ENCODE measurements at places on chromosomes 5 and 9.

- DNase-seq = no peak
Observed at GRCh38 chr9:68678430-68678829, 26.6 kb upstream of the PIP5K1B start.

GRCh38 chr9:88508326-88508725 is 26.7 kb upstream of the NXNL2 start:
- no peak for DNase-seq

GRCh38 chr9:131335368-131335755 is 45.8 kb downstream of the PLPP7 start:
- no peak for DNase-seq

GRCh38 chr5:108728566-108729241 is 19.0 kb upstream of the FER start:
- peak; percentile 30 for DNase-seq

- no peak for DNase-seq
Observed at GRCh38 chr5:72561148-72561972, 54.1 kb upstream of the ZNF366 start.

GRCh38 chr9:26244661-26245451 is 566.6 kb upstream of the TUSC1 start:
- DNase-seq = no peak

DNA sequence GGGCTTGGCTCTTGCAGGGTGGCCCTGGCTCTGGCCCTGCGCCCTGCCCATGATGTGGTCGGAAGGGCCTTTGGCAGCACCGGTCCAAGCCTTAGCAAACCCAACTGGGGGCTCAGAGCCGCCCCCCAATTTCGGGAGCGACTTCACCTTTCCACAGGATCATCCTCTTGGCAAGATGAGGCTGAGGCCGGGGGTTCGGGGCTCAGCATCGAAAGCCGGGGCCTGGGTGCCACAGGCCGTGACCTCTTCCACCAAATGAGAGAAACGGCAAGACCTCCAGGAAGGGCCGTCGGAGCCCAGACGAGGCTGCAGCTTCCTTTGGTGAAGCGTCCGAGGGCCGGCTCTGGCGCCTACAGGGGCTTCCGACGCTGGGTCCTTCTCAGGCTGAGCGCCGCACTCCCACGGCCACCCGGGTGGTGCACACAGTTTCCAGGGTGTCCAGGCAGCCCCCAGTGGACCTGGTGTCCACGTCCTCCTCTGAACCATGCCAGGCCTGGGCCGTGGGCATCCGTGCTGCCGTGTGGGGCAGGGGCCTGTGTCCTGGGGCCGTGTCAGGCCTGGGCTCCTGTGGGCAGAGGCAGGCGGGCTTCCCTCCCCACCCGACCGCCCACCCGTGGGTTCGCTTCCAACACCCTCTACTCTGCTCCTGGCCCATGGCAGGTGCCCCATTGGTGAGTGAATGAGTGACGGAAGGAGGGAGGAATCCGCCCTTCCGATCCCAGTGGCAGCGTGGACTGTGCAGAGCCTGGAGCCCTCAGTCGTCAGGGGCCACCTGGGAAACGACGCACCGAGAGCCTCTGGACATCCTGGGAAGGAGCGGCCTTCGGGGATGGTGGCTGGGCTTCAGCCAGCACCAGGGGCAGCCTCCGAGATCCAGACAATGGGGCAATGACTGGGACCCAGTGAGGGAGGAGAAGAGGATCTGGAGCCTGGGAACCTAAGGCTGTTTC is 5.2 kb upstream of the AGPAT2 start:
- DNase-seq = no peak

- DNase-seq = no peak
Observed at GRCh38 chr5:32707418-32707997, 3.6 kb upstream of the NPR3 start.

DNA sequence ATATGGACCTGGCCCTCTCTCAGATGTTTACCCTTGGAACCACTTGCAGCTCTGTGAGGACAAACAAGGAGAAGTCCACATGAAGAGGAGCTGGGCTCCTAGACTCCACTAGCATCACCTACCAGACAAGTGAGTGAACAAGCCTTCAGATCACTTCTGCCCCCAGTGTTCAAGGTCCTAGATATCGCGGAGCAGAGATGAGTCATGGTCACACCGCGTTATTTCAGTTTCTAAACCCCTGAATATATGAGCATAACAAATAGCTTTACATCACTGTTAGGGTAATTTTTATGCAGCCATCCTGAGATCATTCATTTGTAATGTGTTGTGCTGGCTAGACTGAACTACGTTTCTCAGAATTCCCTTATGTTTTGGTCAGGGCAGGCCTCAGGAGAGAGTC is 77.0 kb upstream of the DAP start:
- DNase-seq = no peak

- no peak for DNase-seq
Observed at GRCh38 chr9:91143642-91144041, 218.1 kb downstream of the AUH start.

GRCh38 chr5:176734756-176735342 is 75.5 kb upstream of the UNC5A start:
- DNase-seq = no peak

GRCh38 chr5:116658141-116658540 is 83.5 kb upstream of the SEMA6A start:
- DNase-seq = no peak

- DNase-seq = peak; percentile 30
Observed at GRCh38 chr5:43017428-43017815, 22.7 kb downstream of the ANXA2R start.

DNA sequence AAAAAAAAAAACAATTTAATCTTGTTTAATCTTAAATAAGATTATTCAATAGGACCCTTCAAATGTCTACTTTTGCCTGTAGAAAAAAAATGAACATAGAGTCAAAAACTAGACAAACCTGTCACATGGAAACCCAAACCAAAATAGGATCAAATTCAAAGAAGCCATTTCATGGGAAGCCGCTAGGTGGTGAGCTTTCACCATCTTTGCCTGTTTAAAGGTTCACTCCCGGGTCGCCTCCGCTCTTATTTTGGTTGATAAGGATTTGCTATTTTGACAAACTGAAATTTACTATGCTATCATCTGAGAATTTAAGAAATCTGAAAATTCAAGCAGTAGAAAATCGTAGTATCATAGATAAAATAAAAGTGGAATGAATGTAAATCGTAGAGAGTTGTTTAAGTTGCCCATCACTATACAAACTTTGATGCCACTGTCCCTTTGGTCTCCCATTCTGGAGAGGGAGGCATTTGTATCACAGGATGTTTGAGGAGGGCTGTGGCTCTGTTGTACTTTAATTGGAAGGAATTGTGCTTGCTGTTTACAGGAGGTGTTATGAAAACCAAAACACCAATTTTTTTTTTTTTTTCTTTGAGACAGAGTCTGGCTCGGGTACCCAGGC is 43.5 kb upstream of the DNAH5 start:
- peak; percentile 5 for DNase-seq

DNA sequence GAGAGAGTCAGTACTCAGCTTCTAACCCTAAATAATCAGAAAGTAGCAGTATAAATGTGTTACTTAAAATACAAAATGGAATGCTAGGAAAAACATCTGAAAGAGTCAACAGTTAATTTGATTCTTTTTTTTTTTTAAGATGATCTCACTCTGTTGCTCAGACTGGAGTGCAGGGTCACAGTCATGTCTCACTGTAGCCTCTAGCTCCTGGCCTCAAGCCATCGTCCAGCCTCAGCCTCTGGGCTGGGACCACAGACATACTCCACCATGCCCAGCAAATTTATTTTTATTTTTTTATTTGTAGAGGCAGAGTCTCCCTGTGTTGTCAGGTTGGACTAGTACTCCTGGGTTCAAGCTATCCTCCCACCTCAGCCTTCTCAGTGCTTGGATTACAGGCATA is 424.9 kb downstream of the IRX2 start:
- DNase-seq = no peak

- peak; percentile 100 for DNase-seq
Observed at GRCh38 chr9:79571309-79572031, at the start of gene TLE4. Gene TLE4 (plus strand): TSS chr9:79571965. CDS start chr9:79572791, 826 bp downstream.

- peak; percentile 58 for DNase-seq
Observed at GRCh38 chr5:132102101-132102701, 28.6 kb downstream of the CSF2 start.

GRCh38 chr5:77852514-77853352 is 76.6 kb upstream of the TBCA start:
- peak; percentile 14 for DNase-seq

DNA sequence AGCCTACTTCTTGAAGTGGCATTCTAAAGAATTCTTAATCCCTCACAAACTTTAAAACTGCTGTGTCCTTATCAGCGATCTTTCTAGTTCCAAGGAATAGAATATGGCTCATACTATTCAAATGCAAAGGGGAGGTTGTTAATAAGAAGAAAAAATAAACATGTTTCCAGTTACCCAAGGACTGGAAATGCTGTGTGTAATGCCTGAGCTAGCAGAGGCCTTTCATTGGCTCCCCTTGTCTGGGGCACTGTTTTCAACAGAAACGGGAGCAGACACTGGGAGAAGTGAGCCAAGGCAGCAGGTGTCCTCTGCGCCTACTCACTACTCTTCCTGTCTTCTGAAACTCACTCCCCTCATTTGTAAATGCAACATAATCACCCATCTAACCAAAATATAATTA is 253.0 kb downstream of the MARCHF11 start:
- no peak for DNase-seq

DNA sequence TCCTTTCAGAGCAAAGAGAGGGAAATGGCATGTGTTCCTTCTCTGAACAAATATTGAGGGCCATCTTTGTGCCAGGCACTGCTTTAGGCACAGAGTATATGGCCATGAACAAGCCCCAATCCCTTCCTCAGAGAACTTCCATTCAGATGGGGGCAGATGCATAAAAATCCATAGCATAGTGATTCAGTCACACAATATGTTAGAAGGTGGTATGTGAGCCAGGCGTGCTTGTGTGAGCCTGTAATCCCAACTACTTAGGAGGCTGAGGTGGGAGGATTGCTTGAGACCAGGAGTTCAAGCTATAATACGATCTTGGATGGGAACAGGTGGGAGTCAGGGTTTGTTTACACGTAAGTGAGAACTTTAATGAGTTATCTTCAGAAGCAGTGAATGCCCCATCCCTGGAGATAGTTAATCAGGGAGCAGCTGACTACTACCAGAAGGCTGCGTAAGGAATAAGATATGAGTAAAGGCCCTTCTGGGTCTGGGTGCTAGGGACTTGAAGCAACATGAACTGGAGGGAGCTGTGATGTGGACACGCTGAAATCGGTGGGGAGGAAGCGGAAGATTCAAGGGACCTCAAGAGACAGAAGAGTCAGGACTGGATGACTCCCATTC is 27.1 kb downstream of the NANS start:
- no peak for DNase-seq

- no peak for DNase-seq
Observed at GRCh38 chr5:42157215-42157614, 232.1 kb downstream of the FBXO4 start.

- DNase-seq = no peak
Observed at GRCh38 chr5:65126542-65127069, 355.1 kb downstream of the ADAMTS6 start.

DNA sequence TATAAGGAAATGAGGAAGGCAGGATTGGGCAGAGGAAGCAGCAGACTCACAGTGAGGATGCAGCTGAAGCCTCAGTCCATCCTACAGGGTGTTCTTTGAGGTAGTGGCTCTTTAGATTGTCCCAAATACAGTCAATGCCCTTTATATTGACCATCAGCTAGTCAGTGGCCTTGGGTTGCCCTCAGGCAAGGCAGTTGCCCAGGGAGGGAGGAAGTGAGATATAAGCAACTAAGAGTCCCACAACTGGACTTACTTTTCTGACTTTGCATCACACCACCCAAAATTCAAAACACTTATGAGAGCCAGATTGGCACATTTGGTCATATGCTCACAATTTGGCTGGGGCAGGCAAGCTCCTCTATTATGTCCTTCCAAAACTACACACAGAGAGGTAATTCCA is 9.4 kb upstream of the SLC12A2 start:
- no peak for DNase-seq

DNA sequence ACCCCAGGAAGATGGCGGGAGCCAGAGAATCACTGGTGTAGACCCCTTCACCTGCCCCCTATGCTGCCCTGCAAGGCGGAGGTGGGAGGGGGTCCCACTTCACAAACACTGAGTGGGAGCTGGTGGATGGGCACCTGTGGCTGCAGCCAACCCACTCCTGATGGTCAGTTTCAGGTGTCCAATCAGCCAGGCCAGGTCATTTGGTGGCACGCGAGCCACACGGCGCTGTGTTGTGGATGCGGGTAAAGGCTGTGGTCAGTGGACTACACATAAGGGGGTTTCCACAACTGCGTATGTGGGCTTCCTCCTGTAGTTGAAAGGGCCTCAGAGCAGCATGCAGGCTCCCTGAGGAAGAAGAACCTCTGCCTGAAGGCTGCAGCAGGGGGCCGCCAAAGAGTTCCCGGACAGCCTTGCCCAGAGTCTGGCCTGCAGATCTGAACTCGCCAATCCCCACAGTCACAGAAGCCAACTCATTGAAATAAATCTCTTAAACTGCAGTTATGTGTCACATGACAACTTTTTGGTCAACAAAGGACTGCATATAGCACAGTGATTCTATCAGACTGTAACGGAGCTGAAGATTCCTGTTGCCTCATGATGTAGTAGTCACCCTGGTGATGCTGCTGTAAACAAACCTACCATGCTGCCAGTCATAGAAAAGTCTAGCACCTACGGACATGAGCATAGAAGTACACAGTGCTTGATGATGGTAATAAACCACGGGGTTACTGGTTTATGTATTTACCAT is 284.7 kb upstream of the IRX2 start:
- no peak for DNase-seq
